Lung microvascular endothelial cell (primary cell): ENCODE measurements at places on chromosomes 5 and 9.
A peak's percentile ranks its signal among the peaks of the same experiment; 100 is the strongest.

- DNase-seq, result no peak
Measured at GRCh38 chr5:38789777-38790176, 56.0 kb upstream of the OSMR start.

- DNase-seq, result peak; percentile 44
Measured at GRCh38 chr5:43065387-43065947, 25.3 kb upstream of the ANXA2R start.

DNA sequence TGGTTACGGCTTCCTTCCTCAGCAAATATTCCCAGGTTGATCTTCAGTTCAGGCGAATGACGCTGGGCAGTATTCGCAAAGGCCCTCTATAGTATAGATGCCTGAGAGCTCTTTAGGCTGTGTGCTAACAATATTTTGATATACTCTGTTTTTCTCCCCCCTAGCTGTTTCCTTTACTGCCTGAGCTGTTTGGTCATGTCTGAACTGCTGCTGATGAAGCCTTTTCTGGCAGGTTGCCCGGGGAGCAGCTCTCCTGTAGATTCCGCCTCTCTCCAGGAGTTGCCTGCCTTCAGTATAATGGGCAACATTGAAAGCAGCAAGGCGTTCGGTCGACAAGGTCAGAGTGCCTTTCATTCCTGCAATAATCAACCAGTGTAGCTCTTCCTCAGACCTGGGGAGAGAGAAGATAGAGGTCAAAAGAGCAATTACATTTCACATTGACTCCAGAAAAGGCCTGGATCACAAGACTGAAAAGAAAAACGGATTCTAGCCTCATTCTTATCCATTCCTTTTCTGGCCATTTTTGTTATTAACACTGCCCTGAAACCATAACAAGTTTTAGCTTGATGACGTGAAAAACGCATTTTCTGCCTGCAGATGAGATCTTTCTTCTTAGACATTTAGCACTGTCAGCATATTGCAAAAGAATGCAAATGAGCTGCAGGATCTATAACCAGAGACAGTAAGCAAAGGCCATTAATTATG is 60.1 kb upstream of the ZNF608 start:
- DNase-seq, result peak; percentile 79

GRCh38 chr9:79237861-79238260 is 333.9 kb upstream of the TLE4 start:
- no peak for DNase-seq

GRCh38 chr5:154829589-154830218 is 20.7 kb downstream of the FAXDC2 start:
- DNase-seq, result no peak

GRCh38 chr5:2141254-2142000 is 258.7 kb upstream of the IRX4 start:
- no peak for DNase-seq
